Testis (tissue), 5 donors: ENCODE measurements at places on chromosomes 16 and 17.

DNA sequence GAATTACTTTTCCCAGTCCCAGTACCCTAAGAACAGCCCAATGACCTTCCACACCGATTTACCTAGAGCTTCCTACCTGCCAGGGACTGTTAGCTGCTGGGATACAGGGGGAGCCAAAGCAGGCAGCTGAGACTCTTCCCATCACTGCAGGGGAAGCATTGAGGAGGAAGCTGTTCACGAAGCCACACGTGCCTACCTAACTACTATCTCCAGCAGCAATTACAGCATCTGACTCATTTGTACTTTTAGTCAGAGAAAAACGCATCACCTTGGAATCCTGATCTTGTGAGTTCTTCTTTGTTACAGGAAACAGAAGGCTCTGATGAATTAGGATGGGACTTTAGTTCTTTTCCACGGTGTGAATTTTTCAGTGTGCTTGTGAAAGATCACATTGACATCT, 113.7 kb upstream of the DHX40 start:
- DNase-seq = no peak

DNA sequence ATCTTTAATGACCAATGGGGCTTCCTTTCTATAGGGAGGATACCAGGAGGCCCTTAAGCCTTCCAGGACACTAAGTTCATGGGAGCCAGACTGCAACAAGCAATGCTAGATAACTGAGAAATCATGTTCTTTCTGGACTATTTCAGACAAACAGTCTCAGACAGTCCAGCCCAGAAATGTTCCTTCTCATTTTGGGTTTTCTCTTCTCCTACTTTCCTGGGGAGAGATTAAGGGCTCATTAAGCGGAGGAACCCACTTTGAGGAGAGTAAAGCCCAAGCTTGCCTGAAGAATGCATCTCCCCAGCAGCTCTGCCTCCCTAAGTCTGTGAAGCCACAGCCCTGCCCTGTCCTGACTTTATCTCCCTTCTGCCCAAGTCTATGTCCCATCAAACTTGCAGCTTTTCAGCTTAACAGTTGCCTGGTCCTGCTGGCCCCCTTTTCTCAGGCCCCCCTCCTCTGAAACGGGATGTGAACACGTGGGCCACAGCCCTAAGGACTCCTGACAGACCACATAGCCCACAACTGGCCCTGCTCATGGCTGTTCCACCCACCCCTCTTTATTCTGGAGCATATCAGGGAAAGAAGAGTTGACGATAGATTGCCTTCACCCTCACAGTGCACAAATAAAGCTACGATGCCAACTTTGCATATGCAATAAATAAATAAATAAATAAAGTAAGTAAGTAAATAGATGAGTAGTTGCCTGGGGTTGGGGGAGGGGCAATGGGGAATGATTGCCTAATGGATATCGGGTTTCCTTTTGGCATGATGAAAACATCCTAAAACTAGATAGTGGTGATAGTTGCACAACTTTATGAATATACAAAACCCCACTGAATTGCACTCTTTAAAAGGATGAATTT, 111.0 kb downstream of the N4BP1 start:
- DNase-seq = no peak

- DNase-seq = no peak
Observed at GRCh38 chr16:47019568-47019967, 46.1 kb upstream of the DNAJA2 start.

GRCh38 chr17:48180842-48181629, 73.5 kb downstream of the SNX11 start:
- no peak for DNase-seq

DNA sequence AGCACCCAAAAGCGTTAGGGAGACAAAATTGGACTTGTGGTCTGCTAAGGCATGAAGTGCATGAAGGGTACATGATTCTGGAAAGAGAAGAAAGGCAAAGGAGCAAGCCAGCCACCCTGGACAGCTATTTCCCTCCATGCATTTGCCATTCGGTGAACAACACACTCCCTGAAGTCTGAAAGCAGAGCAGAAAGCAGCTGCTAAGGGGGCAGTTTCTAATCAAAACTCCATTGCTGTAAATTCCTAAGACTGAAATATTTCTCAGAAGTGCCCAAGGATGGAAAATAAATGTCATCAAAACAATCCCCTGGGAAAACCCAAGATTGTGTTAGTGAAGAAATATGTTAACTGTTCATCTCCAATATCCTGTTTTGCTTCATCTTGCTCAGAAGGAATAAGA, 44.3 kb downstream of the PMP22 start:
- no peak for DNase-seq

GRCh38 chr16:50828164-50828702, 86.3 kb downstream of the CYLD start:
- no peak for DNase-seq

DNA sequence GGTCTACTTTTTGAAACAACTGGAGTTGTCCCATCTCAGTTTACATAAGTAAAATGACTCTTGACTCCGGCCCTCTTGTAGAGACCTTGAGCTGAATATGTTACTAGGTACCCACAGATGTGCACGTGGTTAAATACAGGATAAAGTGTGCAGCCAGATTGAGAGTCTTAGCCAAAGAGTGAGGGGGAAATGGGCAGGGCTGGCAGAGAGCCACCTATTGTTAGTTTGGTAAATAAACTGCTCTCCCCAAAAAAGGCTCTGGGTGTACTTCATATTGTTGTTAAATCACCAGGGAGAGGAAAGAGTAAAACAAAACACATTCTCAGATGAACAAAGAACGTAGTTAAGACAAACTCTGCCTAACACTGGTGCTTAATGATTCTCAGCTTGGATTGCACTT, 20.3 kb downstream of the G6PC1 start:
- DNase-seq = no peak

GRCh38 chr16:10946308-10946707, 1.9 kb downstream of the CLEC16A start:
- DNase-seq = no peak

GRCh38 chr17:42392692-42393415, 4.6 kb upstream of the STAT3 start:
- DNase-seq = no peak

DNA sequence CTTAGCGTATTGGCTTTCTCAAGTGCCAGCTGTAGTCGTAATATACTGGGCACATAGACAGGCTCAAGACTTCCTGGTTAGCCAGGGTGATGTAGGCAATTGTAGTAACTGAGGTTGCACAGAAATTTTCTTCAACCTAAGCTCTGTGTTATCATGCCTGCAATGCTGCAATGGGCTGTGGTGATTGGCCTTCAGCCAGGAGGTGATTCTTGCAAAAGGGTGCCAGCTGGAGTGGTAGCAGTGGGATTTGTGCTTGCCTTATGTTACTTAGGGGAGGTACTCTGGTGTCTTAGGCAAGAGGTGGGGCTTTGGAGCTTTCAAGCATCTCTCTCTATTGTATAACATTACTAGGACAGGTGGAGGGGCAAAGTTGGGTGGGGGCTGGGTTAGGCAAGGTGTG, 495.1 kb downstream of the CDH11 start:
- DNase-seq = no peak

- no peak for DNase-seq
Observed at GRCh38 chr17:7959503-7960253, 27.7 kb downstream of the CNTROB start.

DNA sequence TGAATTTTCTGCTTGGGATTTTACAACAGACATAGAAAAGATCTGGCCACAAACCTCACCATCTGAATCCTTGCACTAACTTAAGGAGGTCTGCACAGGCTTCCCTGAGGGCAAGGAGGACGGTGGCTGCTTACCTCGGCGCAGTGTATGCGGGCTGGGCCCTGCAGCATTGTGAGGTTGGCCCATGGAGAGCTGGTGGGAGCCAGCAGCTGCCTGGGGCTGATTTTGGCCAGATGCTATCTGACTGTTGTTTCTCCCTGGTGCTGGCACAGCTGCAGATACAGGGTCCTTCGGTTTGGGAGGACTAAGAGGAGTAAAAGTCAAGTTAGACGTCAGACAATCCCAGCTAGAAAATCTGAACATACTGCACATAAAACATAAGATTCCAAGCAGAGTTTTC, 79.8 kb downstream of the ARHGAP17 start:
- no peak for DNase-seq

- DNase-seq = peak; percentile 16
Observed at GRCh38 chr16:14669776-14670175, 24.3 kb downstream of the PLA2G10 start.

- DNase-seq = no peak
Observed at GRCh38 chr16:57157533-57157932, 28.3 kb downstream of the PSME3IP1 start.

- no peak for DNase-seq
Observed at GRCh38 chr16:12405089-12405488, 398.6 kb downstream of the CPPED1 start.

- DNase-seq = no peak
Observed at GRCh38 chr17:1412185-1413110, 12.4 kb upstream of the YWHAE start.

GRCh38 chr17:44005527-44006271, 1.3 kb downstream of the NAGS start:
- peak; percentile 57 for DNase-seq

DNA sequence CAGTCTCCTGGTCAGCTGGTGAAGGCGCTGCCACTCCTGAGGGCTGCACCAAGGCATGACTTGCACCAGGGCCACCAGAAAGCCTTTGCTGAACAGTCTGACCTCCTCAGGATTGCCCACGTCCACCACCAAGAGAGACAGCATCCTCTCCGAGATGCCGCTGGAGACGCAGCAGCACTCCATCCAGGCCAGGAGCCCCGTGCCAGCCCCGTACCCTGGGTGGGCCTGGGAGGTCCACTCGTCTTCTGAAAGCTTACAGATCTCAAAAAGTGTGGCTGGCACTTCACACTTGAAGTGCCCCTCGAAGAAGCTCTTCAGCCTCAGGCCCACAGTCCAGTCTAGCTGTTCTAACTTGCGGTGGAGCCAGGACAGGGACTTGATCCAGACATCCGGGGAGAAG, 6.7 kb downstream of the GEMIN4 start:
- DNase-seq = no peak

- DNase-seq = no peak
Observed at GRCh38 chr16:23877107-23878070, 41.6 kb downstream of the PRKCB start.

DNA sequence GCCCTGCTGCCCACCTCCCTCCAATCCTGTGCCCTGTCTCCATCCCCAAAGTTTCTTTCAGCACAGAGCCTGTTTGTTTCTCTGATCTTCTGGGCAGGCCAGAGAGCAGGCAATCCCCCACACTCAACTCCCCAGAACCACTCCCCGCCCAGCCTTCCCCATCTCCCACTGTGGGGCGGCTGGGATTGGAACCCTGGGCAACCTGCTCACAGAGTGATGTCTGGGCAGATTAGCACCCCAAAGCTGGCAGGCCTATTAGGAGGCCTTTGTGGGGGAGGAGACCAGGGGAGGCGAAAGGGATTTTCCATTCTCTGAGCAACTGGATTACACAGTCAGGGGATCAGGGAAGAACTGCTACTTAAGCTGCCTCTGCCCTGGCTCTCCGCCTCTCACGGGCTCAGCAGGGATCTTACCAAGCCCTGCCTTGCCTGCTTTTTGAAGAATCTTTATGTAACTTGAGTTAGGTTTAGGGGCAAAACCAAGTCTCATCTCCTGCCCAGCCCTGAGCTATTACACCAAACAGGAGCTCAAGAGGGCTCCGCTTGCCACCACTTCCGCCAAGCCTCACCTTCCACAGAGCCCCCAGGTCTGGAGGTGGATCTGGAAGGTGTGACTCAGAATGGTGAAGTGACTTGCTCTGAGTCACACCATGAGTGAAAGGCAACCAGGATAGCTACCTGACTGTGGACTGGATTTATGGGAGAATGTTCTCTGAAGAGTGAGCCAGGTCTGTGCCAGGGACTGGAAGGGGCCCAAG, 16.0 kb upstream of the LHX1 start:
- DNase-seq = no peak

DNA sequence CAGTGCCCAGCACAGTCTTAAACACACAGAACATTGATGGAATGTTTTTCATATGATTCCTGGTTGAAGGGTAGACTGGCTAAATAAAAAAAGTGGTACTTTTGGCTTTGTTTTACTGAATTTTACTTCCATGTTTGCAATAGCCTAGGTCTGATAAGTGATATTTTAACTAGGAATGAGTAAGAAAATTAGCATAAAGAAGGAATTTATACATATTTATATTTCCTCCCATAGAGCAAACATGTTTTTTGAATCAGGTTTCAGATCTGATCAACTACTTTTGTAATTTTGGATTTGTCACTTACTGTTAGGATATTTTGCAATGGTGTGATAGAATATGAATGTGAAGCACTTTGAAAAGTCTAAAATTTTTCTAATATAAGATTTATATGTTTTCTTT, 7.2 kb downstream of the NF1 start:
- DNase-seq = no peak

DNA sequence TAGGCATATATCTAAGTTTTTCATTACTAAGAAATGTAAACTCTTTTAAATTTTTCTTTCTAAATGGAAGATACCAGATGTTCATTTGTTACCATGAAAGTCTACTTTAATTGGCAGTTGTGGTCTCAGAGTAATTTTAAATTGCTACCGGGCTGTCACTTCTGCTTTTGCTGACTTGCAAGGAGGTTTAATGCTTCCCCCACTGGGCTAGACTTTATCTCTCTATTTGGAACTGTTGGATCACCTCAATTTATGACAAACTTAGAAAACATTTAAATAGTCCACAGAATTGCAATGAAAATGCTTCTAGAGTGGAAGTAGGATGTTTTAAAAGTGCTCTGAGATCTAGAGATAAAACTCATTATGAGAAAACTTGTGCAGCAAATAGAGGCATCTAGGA, 479.8 kb upstream of the GOT2 start:
- DNase-seq = no peak

GRCh38 chr17:18074566-18075272, 13.0 kb upstream of the DRG2 start:
- DNase-seq = no peak

GRCh38 chr17:79087428-79088143, 13.0 kb downstream of the ENGASE start:
- DNase-seq = peak; percentile 83

DNA sequence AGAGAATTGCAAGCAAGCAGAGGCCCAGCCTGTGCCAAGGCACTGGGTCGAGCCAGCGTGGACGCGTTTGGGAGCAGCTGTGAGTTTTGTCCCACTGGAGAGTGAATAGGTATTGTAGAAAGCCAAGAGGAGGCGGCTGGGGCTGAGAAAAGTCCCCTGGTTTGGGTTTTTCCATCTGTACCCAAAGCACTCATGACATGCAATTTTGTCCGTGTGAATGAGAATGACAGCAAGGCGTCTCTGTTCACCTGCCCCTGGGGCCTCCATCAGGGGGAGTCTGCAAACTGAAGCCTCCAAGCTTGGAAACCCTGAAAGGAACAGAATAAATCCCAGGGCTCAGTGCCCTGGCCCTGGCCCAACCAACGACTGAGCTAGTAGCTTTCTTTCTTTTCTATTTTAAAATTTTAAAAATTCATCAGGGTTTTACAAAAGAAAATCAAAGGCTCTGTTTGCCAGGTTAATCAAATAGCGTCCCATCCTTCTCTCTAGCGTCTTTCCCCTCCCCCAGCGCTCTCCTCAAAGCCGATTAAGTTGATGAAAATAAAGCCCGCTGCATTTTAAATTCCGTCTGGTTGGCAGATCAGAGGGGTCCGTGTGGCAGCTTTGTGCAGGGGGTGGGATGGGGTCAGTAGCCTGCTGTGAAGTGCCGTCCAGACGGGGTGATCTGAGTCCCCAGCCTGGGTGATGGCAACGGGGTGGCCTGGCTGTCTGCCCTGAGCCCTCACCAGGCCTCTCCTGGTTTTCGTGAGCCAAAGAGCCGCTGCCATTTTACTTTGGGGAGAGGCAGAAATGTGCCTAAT, 171.0 kb downstream of the KATNIP start:
- DNase-seq = peak; percentile 33
